ENCODE measurements at places on chromosomes 2 and 18.
A peak's percentile ranks its signal among the peaks of the same experiment; 100 is the strongest.

- peak; percentile 27 for DNase-seq
Observed at GRCh38 chr2:159968279-159968900, 94.0 kb downstream of the PLA2R1 start.

DNA sequence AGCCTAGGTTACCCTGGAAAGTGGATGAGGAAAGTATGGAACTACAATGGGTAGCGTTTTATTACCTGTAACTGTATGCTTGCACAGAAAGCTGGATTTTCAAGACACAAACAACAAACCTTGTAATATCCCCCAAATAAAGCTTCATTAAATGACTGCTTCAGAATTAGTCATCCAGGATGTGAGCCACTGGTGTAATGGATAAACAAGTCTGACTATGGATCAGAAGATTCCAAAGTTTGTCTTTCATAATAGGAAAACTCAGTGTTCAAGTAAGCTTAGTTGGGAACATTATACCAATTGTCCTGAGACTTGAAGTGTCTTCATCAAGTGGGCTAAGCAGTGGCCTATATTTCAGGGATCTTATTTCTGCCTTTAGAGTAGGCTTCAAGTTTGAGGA, 518.8 kb downstream of the LRP1B start:
- no peak for DNase-seq

DNA sequence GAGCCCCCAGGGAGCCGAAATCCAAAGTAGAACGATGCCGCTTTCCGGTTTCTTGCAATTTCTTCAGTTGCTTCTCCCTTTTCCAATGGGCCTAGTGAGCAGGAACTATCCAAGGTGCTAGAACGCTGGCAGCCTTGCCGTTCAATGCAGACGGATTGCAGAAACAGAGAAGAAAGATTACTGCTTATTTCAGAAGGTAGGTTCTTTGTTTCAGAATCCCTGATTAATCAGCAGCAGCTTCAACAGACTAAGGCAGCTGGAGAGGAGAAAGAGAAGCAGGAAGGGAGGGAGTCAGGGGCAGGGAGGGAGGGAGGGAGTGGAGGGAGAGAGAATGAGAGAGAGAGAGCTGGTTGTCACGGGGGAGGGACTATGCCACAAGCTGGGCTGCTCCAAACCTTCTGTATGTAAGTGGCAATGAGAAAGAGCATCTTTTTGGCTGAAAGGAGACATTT, 576 bp downstream of the NYAP2 start:
- no peak for DNase-seq

GRCh38 chr2:168565112-168565511, 109.0 kb downstream of the CERS6 start:
- DNase-seq, result no peak

DNA sequence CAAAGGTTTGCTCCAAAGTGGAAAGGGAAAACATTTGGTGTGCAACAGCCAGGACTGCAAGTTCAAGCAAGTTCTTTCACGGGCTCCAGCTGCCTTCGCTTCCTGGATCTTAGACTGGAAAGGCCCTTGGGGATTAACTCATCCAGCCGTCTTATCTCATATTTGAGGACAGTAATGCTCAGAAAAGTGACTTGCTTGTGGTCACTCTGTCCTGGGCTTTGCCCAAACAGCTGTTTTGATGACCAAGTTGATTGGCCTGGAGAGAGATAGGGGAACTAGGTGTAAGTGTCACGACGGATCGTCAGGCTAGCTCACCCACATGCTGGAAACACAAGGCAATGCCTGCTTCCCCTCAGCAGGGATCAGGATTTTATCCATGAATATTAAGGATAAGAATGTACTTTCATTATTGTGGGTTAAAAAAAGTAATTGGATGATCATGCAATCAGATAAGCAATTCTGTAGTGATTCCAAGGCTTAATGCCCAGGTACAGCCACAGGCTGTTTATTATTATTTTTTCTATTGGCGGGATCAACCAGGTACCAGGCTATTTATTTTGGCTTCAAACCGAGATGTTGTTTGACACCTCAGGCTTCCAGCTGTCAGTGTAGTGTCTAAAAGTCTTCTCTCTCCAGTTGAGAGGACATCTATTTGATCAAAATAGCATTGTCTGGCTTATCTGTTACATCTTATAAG, 162.5 kb upstream of the EPAS1 start:
- DNase-seq, result no peak

GRCh38 chr18:55878224-55878623, 290.2 kb upstream of the TCF4 start:
- no peak for DNase-seq

- DNase-seq, result peak; percentile 38
Observed at GRCh38 chr2:235330775-235331451, 162.9 kb upstream of the AGAP1 start.

Measured in 8988T (cell line).